Caudate nucleus (tissue), 63 donors: ENCODE measurements at places on chromosomes 6 and 20.
A peak's percentile ranks its signal among the peaks of the same experiment; 100 is the strongest.

DNA sequence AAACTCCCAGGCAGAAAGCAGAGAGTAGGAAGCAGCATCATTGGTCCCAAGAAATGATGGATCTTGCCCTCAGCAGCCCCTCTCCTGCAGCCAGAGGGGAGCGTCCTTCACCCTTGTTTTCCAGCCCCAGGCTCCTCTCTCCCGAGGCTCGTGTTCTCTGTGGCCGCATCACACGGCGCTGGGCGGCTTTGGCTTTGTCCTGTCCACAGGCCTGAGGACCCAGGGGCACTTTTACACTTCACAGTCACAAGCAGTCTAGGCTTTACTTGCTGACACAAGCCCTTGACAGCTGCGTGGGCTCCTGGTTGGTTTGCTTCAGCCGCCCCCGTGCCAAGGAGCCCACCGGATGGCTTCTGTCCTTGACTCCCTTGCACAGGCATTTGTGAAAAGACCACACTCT is 175.4 kb upstream of the THBS2 start:
- no peak for DNase-seq

DNA sequence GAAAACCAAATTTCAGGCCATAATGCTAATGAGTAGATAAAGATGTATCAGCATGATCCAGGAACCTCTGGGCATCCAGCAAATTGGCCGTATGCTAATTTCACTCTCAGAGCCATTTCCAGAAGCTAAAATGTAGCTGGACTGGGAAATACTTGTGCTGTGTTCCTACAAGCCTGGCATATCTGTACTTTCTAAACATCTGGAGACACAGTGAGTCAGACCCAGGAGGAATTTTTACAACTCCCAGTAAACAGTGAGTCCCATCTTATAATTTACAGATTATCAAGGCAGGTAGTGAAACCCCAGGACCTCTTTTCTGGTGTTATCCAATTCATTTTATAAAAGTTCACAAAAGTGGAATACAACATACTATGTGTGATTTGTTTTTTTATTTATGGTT is 683.0 kb upstream of the ADGRB3 start:
- DNase-seq, result no peak

GRCh38 chr6:34143884-34144580 is 1.9 kb downstream of the GRM4 start:
- DNase-seq, result peak; percentile 17

DNA sequence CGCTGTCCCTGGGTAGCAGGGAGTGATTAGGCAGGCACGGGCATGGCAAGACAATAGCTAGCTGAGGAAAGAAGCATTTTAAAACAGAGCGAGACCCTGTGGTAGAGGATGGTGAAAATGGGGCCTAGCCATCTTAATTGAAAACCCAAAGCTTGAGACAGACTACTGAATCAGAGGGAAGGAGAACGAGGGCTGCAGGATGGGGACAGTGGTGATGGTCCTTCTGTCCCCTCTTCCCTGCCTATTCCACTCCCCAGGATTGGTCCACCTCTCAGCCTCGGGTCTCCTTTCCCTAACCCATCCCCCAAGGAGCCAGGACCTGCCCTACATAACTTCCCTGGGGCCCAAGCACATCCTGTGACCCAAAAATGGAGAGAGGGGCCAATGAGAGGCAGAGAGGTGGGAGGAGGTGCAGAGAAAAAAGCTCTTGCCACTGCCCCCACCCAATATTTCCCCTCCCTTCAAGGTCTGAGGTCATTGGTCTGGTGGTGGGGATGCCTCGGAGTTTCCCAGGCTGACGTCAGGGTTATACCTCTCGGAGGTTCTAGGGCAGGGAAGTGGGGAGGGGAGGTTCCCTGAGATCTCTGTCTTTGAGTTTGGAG is 884 bp upstream of the CUTA start:
- no peak for DNase-seq

GRCh38 chr6:7939864-7940228 is 29.3 kb upstream of the TXNDC5 start:
- DNase-seq, result no peak

DNA sequence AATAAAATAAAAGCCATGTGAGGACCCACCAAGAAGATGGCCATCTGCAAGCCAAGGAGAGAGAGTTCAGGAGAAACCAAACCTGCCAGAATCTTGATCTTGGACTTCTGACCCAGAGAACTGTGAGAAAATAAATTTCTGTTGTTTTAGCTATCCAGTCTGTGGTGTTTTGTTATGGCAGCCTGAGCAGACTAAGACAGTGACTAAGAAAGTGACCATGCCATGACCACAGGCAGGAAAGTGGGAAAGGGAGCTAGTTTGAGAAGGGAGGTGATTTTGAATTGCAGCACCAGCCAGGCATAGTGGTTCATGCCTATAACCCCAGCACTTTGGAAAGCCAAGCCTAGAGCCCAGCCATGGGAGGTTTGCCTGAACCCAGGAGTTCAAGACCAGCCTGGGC is 21.9 kb upstream of the C6orf62 start:
- DNase-seq, result no peak

DNA sequence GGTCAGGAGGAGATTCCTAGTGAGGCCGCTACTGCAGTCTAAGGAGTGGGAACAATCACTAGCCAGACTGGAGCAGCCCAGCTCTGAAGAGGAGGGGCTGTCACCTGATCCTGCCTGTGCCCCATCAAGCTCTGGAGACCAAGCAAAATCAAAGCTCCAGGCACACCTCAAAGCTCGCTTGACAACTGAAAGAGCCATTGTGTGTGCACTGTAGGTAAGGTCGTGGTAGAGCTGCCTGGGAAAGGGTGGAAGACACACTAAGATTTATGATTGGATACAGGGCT is 58.2 kb downstream of the CSE1L start:
- DNase-seq, result no peak

DNA sequence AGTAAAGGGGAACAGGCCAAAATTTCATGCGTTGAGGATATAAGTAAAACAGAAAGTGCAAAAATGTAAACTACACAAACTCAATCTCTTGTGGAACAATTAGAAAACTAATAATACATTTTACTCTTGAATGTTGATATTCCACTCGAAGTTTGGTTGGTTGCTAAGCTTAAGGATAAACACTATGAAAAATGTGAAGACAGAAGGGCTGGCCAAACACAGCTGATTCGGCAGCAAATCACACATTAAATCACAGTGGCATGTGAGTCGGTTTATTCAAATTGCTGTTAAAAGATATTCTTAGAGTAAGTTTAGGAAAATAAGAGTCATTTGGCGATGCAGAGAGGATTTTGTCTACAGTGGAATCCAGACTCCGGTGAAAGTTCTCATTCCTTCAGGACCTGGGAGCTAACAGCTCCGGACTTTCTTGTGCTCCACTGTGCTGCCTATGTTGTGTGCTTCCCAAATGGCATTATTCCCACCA is 1.4 kb upstream of the EPM2A start:
- DNase-seq, result no peak

GRCh38 chr20:64149809-64150560 is 14.3 kb upstream of the MYT1 start:
- no peak for DNase-seq

GRCh38 chr6:139482287-139482686 is 107.8 kb upstream of the CITED2 start:
- DNase-seq, result no peak

GRCh38 chr20:63308218-63308911 is 15.4 kb downstream of the COL20A1 start:
- no peak for DNase-seq

- no peak for DNase-seq
Observed at GRCh38 chr6:52087498-52087999, at the start of gene PKHD1. PKHD1 (minus strand) TSS chr6:52087613; CDS start chr6:52084933, 2,680 bp downstream.

GRCh38 chr20:20000211-20000968 is 16.8 kb upstream of the NAA20 start:
- DNase-seq, result no peak

- DNase-seq, result no peak
Observed at GRCh38 chr6:9841886-9842725, 572.8 kb downstream of the TFAP2A start.

DNA sequence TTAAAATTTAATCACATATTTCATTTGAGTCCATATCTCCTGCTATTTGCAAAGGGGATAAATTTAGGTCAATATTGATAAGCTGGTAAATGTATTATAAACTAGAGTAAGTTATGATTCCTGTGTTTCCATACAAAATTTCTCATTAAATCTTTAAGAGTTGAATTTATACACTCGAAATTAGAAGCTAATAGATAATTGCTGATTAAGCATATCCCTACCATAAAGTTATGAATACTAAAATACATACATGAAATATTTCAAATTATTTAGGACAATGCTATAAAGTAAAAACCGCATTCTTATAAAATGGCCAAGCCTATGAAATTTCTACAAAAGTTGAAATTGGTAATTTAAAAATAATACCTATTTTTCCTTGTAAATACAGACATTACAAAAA is 71.5 kb downstream of the FAM184A start:
- no peak for DNase-seq

DNA sequence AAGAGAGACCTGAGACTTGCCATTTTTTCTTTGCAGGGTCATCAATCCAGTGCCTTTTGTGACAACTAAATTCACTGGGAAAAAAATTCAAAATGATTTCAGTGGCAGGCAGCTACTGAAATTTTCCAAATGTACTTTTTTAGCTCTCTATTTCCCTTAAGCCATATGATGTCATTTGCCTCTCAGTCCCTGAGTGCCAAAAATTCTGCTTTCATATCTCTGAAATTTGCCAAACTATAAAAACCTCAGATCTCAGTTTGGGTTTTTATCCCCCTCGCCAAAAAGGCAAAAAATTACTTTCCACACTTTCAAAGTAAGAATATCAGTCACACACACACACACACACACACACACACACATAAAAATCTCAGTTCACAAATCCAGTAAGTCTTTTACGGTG is 651.3 kb upstream of the ARID1B start:
- DNase-seq, result no peak

- no peak for DNase-seq
Observed at GRCh38 chr20:58554541-58554940, 39.3 kb upstream of the APCDD1L start.

DNA sequence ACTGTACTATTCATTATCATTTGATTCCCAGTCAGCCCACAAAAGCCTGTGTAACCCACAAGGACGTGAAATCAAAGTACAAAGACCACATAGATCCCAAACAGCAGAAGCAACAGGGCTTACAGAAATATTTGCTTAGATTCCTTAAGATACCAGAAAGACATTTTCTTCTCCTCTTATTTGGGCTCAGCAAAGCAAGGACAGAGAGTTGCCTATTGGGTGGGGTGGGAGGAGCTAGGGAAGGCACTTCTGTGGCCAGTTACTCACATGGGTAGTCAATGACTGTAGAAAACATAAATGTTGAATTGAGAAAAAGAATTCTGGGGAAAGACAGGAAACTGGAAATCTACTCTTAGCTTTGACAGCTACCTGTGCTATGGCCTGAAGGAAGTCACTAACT is 19.8 kb downstream of the PDE7B start:
- no peak for DNase-seq

DNA sequence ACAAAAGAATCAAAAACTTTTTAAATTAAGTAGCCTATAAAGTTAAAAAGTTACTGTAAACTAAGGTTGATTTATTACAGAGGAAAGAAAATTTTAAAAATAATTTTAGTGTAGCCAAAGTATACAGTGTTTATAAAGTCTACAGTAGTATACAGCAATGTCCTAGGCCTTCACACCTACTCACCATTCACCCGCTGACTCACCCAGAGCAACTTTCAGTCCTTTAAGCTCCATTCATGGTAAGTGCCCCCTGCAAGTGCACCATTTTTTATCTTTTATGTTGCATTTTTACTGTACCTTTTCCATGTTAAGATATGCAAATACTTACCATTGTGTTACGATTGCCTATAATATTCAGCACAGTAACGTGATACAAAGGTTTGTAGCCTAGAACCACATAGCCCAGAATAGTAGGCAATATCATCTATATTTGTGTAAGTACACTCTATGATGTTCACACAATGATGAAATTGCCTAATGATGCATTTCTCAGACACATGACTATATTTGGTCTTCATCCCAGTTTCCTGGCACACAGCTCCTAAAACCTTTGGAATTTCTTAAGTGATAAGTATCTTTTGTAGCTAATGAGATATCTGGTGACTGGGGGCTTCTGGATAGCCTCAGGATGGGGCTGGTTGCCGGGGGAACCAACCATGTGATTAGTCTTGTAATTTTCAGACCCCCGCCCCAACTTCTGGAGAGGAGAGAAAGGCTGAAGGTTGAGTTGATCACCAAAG is 111.0 kb downstream of the MRPL14 start:
- DNase-seq, result no peak

- DNase-seq, result no peak
Observed at GRCh38 chr6:11701573-11701972, 77.0 kb downstream of the ADTRP start.

DNA sequence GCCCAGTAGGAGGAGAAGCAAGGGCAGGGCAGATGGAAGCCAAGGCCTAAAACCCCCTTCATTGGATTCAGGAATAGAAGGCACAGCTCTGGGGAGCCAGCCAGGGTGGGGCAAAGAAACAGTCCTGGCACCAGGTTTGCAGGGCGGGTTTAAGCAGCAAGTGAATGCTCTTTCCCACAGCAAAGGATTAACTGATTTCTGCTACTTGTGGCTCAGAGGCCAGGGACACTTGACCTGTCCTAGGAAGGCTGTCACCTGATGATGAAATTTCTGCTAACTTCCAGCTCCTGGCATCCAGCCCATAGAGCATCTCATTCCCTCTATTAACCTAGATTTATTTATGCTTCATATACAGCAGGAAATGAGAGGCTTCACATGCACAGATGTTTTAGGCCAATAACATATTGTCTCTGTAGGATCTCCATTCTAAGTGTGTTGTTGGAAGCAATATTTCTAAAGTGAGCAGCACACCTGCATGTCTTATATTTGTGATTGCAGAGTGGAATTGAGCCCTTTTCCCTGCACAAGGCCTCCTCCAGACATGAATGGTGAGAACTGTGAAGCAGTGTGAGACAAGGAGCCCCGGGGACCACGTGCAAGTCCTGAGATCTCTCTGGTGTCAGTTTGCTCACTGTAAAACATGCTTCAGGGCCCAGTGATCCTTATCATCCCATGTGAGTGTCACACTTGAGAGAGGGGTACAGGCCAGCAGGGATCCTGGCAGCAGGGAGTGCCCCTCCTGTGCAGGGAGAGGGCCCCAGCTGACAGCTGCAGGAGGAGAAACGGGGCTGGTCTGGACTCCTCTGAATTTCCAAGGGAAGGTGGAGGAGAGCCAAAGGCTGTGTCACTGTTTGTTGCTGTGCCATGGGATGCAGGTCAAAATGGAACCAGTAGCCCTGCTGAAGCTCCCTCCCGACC is 41.1 kb upstream of the CST5 start:
- no peak for DNase-seq
